ENCODE measurements at places on chromosomes 2 and 18. TPM values are rescaled to one million over a fixed set of nuclear protein-coding genes. Genes with fewer than 3 reads are reported as not detected.

Gene NEU4
- 1.1 TPM for total RNA-seq

Gene EVA1A
- 0.72 TPM for total RNA-seq

Gene NR4A2
- total RNA-seq, result 134 TPM

Gene GALNT14
- total RNA-seq, result 1.2 TPM

Gene RSAD2
- 11.1 TPM for total RNA-seq

Gene ATOH8
- total RNA-seq, result not detected

Gene DSC3
- total RNA-seq, result not detected

Gene SULT1C4
- not detected for total RNA-seq

Gene RBM44
- total RNA-seq, result 2.4 TPM

Gene AQP12B
- not detected for total RNA-seq

Gene SERPINB3
- total RNA-seq, result not detected

Gene FARP2
- 24.0 TPM for total RNA-seq

Gene DNAJC5G
- not detected for total RNA-seq

Gene RGPD8
- total RNA-seq, result 7.4 TPM
